ENCODE measurements at places on chromosomes 7 and 10.

GRCh38 chr10:102184606-102185005 lies 32.4 kb downstream of the NOLC1 start:
- DNase-seq: no peak

GRCh38 chr10:617471-617870 lies 72.0 kb downstream of the DIP2C start:
- DNase-seq: no peak

DNA sequence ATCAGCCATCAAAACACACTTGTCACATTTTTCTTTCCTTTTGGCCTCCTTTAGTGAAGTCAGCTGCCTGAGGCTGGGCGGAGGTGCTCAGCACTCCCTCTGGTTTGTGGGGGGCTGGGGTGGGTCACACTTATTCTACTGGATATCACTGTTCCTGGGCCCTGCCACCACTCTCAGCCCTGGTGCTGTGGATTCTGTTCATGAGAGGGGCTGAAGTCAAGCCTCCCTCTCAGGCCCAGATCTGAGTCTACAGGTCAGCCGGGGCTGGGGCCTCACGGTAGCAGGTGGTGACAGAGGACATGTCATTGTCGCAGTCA lies 180.8 kb upstream of the TNS3 start:
- no peak for DNase-seq

GRCh38 chr7:98870807-98871491 lies 1.1 kb upstream of the TMEM130 start:
- no peak for DNase-seq

DNA sequence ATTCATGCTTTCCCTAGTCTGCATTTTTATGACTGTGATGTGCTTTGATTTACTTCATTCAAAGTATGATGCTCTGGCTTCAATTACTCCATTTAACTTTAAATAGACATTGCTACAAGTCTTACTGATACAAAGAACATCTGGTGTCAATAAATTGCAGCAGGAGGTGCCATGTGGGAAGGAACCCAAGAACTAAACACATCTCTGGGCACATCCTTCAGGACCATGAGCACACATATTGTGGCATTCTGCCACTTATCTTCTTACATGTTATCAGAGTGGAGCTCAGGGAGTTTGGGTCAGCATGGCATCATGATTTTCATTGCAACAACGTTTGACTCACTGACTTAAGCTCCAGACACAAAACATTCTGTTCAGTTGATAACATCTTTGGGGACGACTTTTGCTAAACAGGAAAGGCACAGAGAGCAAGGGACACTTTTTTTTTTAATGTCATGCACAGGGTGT lies 227.0 kb downstream of the DKK1 start:
- no peak for DNase-seq

All from right kidney (tissue), 9 donors.